ENCODE measurements at places on chromosomes 6 and 20.

- no peak for DNase-seq
These were observed 59.8 kb downstream of the SOD2 start for GRCh38 chr6:159633196-159633595.

DNA sequence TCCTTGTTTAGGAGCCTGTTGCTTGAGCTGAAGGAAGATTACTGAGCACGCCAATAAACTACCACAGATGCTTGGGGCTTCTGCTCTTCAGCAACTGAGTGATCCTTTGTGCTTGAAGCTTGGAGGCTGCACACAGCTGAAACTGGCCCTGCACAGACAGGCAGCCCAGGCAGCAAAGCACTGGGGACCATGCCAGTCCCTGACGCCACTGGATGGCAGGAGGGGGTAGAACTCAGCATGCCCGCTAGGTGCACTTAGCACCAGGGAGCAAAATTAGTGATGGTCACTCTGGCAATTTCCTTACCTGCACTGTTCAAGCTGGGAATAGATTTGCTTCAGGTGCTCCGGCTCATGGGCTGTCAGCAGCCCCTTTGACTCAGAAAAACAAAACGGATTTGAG lies 91.5 kb downstream of the FAM50B start:
- DNase-seq: no peak

- DNase-seq: no peak
These were observed 120.4 kb downstream of the BCAS1 start for GRCh38 chr20:53950031-53950430.

DNA sequence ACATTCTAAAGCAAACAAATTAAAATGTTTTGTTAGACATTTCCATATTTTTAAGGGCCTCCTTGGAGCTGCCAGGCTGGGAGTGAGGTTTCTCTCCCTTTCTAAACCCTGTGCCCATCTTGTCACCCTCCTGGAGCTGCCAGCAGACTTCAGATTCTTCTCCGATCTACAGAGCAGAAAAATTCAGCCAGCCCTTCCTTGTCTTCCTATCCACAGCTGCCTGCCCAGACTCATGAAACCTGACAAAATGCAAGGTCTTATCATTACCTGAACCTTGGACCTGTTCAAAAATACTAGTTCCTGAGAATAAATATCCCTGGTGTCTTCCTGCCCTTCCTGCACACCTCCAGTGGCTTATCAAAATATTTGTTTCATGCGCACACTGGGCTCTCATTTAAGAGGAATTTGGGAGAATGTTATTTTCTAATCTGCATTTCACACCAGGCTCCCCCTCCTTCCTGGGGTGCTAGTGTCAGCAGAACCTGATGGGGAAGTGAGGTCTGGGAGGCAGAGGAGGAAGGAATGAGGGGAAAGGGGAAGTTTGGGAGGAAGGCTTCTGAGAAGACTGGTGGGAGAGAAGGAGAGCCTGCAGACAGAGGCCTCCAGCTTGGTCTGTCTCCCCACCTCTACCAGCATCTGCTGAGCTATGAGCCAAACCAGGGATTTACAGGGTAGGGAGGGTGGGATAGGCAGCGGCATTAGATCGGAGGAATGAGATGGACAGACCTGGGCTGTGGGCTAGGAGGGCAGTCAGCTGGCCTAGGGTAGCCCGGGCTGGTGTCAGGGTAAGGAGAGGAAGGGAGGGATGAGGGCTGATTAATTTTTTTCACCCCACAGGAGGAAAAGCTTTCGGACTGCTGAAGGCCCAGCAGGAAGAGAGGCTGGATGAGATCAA lies at the start of gene AIF1:
Gene AIF1 (plus strand): TSS at position 551 of the 895 bp plus-strand sequence. CDS start 96 bp downstream, at position 647.
- no peak for DNase-seq

DNA sequence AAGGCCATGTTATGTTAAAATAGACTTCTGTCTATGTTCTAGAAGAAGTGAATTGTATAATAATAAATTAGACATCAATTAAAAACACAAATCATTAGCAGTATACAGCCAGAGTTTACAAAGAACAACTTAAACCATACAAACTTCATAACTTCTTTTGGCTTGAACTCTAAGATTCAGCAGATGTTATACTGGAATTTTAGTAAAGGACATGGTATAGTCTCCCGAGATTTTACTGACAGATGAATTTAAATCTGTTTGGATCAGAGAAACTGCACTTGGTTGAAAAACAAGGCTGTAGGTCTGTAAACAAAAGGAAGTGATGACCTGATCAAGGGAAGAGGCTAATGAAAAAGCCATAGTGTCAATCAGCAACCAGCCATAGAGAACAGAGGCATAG lies 132.6 kb upstream of the TBX18 start:
- DNase-seq: no peak

All from psoas muscle (tissue), 8 donors.